ENCODE measurements at places on chromosomes 5 and 9.

GRCh38 chr5:176570044-176570443, 20.9 kb downstream of the CDHR2 start:
- DNase-seq, result no peak

GRCh38 chr9:32394381-32395049, 10.1 kb downstream of the ACO1 start:
- no peak for DNase-seq

GRCh38 chr9:88733651-88734421, 198.9 kb downstream of the NXNL2 start:
- peak; percentile 27 for DNase-seq

- no peak for DNase-seq
Observed at GRCh38 chr9:112496074-112496722, 9.6 kb downstream of the KIAA1958 start.

DNA sequence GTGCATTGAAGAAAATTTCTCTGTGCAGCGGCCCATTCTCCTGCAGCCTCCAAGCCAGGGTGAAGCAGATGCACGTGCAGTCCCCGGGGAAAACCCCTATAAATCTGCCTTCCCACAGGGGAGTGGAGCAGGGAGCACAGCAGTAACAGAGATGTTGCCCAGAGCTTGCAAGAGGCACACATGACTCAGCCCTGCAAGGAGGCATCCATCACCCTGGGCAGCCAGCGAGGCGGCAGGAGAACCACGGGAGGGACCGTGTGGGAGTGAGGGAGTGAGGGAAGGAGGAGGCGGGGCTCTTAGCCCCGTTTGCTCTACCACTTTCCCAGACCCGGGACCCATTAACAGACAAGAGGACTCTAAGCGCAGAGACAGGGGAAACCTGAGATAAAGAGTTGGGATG, 96.2 kb upstream of the ARAP3 start:
- DNase-seq, result no peak

- DNase-seq, result no peak
Observed at GRCh38 chr5:95794070-95794516, 28.4 kb downstream of the GLRX start.

- DNase-seq, result no peak
Observed at GRCh38 chr5:100898504-100899346, 4.4 kb downstream of the ST8SIA4 start.

GRCh38 chr5:169029037-169029436, 271.9 kb downstream of the SLIT3 start:
- DNase-seq, result no peak

DNA sequence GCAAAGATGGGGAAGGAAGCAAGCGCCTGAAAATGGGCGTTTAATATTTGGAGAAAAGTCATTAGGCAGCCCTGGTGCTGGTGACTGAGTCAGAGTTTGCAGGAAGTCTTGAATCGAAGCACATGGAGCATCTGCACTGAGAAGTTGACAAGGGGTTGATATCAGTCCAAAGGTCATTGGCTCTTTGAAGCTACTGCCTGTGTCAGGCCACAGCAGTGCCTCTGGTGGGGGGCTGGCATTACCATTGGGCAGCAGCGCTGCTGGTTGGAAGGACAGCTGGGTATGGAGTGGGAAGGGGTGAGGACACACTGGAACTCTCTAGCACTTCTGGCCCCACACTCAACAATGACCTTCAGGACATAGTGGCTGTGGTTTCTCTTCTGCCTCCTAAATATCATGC, 150.4 kb upstream of the ERCC6L2 start:
- DNase-seq, result no peak

DNA sequence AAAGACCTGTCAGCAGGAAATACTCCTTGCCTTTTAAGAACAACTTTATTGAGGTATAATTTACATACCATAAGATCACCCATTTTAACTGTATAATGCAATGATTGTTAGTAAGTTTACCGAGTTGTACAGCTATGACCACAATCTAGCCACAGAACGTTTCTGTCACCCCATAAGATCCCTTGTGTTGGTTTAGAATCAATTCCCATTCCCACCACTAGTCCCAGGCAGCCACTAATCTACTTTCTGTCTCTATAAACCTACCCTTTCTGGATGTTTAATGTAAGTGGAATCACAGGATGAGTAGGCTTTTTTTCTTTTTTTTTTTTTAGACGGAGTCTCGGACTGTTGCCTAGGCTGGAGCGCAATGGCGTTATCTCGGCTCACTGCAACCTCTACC, 4.4 kb downstream of the GPR107 start:
- no peak for DNase-seq

DNA sequence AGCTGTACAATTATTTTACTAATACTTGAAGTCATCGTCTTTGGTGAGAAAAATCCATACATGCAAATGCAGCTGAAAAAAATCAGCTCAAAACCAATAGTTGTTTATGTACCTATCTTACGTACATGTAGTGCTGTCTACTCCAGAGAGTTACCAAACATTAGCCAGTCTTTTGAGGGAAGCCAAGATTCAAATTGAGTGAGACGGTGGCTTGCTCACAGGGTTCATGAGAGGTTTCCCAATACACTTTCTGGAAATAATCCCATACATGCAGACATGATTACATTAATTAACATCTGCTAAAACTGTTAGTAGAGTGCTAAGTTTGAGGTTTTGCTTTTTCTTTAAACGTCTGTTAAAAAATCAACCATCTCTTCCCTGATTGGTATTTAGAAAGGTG, 2.3 kb downstream of the C9orf72 start:
- no peak for DNase-seq

DNA sequence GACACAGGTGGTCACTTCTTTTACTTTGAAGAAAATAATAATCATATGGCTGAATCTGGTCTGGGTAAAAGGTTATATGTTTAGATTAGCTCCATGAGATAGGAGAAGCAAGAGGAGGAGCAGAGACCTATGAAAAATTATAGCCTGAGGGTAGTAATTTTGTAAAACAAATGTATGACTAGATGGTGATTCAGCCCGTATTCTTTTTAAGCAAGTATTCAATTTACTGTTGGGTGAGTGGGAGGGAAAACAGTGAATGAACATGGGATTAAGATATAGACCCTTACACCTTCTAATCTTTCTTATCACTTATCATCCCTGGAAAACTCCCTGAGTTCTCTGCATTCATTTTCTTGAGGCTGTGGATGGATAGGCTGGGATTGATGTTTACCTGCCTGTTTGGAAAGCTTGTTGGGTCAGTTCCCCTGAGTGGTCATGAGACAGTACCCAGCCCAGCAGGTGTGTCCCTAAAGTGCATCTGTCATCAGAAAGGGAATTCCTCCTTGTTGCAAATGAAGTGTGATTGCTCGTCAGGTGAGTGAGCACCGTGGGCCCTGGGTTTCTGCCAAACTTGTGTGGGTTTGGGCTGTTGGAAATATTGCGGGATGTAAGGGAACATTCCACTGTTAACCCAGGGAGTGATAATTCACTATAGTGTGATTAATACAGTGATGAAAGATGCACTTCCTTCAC, 101.2 kb upstream of the GDNF start:
- DNase-seq, result no peak

DNA sequence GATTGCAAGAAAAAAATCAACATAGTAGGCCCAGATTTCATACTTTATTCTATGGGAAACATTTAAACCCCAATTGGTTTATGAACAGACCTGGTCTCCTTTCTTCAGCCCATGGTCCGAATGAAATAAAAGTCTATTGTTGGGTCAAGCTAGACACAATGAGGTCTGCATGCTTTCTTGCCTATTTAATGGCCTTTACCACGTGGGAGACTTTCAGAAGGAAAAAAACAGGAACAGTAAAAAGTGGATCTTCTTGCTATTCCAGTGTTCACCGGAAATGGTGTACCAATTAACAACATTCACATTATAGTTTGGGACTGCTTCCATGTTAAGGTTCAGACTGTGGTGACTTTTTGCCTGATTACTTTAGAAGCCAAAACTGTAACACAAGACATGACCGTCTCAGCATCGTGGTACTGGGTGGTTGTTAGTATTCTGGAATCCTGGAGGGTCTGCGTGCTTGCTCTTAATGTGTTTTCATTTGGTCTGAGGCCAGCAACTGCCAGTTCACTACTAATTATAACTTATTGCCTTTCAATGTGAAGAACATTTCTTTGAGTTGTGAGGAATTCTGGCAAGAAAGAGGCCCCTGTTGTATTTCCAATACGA, 85.4 kb upstream of the PRRC1 start:
- DNase-seq, result no peak

DNA sequence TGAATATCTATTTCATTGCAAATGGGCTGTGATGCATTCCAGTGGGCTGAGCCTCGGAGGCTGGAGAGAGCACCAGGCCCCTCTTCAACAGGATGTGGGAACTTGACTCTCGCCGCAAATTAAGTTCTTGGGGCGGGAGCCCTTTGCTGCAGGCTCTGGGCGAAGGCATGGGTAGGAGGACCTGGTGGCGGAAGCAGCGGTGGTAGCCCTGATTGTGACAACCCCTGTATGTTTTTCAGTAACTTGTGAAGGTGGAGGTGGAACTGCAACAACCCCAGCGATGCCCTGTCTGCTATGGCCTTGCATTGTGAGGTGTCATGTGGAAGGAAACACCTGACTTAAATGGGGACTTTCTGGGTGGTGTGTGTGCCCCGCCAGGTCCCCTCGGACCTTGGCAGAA, 9.4 kb downstream of the FYB1 start:
- DNase-seq, result no peak

All from tibial nerve (tissue), 4 donors.